ENCODE measurements at places on chromosomes 4 and X.
A peak's percentile ranks its signal among the peaks of the same experiment; 100 is the strongest.

GRCh38 chr4:124810827-124811226 is 98.3 kb upstream of the ANKRD50 start:
- DNase-seq, result no peak

DNA sequence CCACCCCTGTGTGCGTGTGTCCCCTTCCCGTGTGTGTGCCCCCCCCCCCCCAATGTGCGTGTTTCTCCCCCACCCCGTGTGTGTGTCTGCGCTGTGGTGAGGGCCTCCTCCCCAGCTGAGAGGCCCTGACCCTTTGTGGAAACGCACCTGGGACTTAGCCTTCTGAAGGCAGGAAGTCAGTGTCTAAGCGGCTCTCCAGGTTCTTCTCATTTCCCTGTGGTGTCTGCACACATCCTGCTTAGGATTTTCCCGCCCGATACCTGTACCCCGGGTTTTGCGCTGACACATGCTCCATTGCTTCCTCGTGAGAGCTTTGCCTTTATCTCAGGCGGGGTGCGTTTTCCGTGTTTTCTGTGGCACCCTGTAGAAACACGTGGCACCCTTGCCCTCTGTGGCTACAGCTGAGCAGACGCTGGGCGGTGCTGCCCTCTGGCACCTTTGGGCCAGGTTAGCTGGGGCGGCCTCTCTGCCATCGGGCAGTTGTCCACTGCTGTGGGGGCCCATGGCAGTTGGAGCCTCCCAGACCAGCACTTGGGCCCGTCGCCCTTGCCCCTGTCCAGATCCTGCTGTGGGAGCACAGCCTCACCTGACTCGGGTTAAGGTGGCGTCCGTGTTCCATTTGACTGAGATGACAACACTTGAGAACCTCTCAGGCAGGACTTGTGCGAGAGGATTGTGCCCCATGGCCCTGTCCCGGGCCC is 26.3 kb downstream of the MAEA start:
- no peak for DNase-seq

DNA sequence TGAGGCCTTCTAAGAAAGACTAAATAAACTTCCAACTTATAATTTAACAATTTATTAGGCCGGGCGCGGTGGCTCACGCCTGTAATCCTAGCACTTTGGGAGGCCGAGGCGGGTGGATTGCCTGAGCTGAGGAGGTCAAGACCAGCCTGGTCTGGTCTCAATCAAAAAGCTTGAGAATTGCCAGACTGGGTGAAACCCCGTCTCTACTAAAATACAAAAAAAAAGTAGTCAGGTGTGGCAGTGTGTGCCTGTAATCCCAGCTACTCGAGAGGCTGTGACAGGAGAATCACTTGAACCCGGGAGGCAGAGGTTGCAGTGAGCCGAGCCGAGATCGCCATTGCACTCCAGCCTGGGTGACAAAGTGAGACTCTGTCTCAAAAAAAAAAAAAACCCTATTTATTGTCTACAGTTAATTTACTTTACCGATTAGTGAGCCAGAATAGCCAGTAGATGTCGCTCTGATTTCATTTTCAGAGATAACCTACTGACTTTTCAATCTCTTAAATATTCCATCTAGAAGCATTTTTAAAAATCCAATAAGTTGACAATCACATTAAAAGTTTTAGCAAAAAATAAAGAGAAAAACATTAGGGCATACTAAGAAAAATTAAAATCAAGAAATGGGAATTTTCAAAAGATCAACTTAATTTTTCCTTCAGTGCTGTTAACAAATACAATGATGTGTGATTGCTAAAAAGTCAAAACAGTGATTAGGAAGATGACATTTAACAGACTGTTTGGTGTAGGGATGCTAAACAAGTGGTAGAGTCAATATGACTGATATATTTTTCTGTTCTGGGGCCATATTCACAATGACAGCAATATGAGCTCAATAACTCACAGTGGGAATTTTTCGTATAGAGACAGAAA is 4.3 kb upstream of the SHROOM3 start:
- DNase-seq, result peak; percentile 26

DNA sequence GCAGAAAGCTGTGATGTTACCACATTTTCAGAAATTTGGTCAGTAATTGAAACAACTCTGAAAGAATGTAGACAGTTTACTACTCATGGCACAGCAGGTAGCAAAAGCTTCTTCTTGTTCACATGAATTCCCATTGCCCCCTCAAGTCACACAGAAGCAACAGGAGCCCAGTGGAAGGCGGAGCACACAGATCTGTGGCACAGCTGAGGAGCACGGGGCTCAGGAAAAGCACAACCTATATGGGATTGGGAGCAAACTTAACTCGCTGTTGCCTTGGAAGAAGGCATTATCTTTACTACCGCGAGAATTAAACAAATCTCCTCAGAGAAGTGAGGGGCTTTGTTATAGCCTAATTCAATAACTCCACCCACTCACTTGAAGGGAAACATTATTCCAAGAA is 358.5 kb downstream of the SPOCK3 start:
- no peak for DNase-seq

GRCh38 chr4:47930971-47931804 is 16.8 kb upstream of the NFXL1 start:
- DNase-seq, result no peak

GRCh38 chrX:39809331-39809730 is 288.4 kb downstream of the BCOR start:
- DNase-seq, result peak; percentile 34

DNA sequence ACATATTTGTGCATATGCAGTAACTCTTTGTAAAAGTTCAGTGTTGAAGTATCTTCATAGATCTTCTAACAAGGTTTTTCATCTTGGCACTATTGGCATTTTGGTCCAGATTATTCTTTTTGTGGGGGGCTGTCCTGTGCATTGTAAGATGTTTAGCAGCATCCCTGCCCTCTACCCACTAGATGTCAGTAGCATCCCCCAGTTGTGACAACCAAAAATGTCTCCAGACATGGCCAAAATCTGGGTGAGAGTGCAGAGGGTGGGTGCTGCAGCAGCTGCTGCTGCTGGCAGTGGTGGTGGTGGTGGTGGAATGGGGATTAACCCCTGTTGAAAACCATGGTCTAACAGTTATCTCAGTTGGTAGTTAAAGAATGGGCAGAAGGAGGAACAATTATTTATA is 370.0 kb downstream of the GPAT3 start:
- DNase-seq, result no peak

DNA sequence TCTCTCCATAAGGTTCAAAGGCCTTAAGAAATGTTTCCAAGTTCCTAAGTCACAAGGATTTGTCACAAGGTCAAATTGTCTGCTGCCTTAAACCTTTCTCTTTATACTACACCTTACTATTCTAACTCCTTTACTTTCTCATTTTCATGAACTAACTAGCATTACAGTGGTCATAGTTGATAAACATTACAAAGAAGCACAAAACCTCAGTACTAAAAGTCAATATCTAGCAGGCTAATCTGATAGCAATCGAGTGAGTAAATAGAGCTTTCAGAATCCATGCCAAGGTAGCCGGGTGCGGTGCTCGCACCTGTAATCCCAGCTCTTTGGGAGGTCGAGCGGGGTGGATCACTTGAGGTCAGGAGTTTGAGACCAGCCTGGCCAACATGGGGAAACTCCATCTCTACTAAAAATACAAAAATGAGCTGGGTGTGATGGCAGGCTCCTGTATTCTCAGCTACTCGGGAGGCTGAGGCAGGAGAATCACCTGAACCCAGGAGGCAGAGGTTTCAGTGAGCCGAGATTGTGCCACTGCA is 510.0 kb downstream of the GBA3 start:
- DNase-seq, result no peak

DNA sequence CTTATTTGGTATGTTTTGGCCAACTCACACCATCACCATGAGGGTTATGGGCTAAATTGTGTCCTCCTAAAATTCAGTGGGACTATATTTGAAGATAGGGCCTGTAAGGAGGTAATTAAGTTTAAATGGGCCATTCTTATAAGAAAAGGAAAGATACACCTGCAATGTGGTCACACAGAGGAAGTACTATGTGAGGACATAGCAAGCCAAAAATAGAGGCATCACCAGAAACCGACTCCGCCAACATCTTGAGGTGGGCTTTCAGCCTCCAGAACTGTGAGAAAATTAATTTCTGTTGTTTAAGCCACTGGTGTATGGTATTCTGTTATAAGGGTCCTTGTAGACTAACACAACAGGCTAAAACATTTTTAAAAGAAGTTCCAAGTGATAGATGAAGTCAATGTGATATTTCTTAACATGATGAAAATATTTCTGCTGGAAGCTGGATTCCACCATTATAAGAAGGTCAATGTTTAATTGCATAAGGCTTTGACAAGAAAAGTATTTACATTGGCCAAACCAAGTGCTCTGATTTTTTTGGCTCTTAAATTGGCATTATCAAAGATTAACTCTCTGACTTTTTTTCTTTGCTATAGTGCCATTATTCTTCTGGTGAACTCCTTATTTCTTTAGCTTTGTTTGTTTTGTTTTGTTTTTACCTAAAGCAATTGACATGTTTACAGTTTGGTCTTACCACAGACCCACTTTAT is 540.9 kb downstream of the PPARGC1A start:
- no peak for DNase-seq

DNA sequence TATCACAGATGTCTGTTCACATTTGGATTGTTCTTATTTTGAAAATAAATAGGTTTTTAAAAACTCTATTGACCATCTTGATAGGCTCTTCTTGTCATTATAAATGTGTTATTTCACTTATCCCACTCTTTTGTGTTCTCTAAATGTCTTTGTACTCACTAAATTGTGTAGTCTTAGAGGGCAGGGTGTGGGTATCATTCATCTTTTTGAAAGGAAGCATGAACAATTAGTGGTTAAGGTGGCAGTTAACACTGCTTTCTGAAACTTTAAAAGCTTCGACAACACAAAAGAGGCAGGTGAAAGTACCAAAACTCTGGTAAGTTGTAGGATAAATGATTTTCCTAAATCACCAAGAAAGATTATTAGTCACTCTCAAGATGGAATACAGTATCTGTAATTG is 83.2 kb downstream of the IL15 start:
- no peak for DNase-seq

GRCh38 chr4:20356565-20356964 is 104.9 kb downstream of the SLIT2 start:
- no peak for DNase-seq

- DNase-seq, result no peak
Measured at GRCh38 chrX:77693594-77693993, 92.4 kb downstream of the ATRX start.

GRCh38 chrX:148542481-148543255 is 42.3 kb downstream of the AFF2 start:
- DNase-seq, result no peak

DNA sequence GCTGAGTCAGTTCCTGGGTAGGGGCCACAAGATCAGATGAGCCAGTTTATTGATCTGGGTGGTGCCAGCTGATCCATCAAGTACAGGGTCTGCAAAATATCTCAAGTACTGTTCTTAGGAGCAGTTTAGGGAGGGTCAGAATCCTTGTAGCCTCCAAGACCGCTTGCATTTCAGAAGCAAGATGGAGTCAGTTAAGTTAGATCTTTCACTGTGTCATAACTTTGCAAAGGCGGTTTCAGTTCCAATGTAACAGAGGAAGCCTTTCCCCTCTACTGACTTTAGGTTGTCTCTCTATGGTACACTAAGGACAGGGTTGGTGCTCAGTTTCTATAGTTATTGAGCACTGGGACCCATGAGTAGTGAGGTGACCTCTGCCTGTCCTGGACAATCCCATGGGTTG is 127.3 kb upstream of the WDR1 start:
- no peak for DNase-seq

Data from inflammatory macrophage treated with lipopolysaccharide for 1 hour (primary cell).